ENCODE measurements at places on chromosomes 5 and 9. TPM values are rescaled to one million over a fixed set of nuclear protein-coding genes. Genes with fewer than 3 reads are reported as not detected.

DNA sequence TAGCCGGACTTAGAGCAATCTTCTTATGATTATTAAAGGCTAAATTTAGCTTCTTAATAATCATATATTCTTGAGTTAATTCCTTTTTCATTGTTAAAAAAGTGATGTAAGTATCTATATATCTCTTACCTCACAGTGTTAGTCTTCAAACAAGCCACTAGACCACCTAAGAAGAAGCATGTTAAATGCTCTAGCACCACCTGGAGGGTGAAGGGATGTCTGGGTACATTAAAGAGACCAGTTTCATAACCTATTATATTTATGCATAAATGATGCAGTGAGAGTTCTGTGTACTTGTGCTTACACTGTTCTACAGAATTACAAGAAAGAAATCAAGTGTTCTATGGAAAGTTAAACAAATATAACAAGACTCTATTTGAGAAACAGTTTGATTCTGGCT lies 55.9 kb upstream of the SLCO6A1 start:
- no peak overlapping the region for H3K27ac ChIP-seq
- no peaks in the 10 kb centered on the region for H3K27me3 ChIP-seq
- no peak for DNase-seq
- no peaks in the 10 kb centered on the region for H3K4me1 ChIP-seq
- no peaks in the 10 kb centered on the region for H3K36me3 ChIP-seq

Gene IL12B
- total RNA-seq, result not detected

Gene UQCRQ
- 475 TPM for total RNA-seq

- peaks cover 6% of the 10 kb centered on the region for H3K36me3 ChIP-seq
- no peaks in the 10 kb centered on the region for H3K27me3 ChIP-seq
- H3K4me1 ChIP-seq, result no peaks in the 10 kb centered on the region
- no peak for DNase-seq
- no peak overlapping the region for H3K27ac ChIP-seq
Measured at GRCh38 chr5:10743951-10744350, 17.1 kb downstream of the DAP start.

DNA sequence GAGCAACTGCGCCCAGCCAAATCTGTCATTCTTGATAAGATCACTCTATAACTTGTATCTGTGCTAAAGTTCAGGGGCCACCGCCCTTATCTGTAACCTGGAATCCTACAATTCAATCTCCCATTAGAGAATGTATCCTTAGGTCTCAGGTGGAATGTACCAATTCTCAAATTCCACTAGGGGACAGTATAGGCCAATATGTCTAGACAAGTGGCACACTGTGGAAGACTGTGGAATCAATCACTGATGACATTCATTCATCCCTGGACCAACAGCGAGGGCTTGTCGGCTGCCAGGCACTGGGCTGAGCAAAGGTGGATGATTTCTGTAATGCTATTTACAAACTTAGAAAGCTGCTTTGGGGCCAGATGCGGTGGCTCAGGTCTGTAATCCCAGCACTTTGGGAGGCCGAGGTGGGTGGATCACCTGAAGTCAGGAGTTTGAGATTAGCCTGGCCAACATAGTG lies 28.7 kb upstream of the MEGF9 start:
- peak; percentile 17 for DNase-seq
- H3K27me3 ChIP-seq, result no peaks in the 10 kb centered on the region
- H3K27ac ChIP-seq, result no peak overlapping the region
- H3K4me3 ChIP-seq, result no peak overlapping the region
- no peaks in the 10 kb centered on the region for H3K36me3 ChIP-seq
- H3K4me1 ChIP-seq, result no peaks in the 10 kb centered on the region

Gene NTRK2
- 0.23 TPM for total RNA-seq

Gene CARTPT
- not detected for total RNA-seq
